ENCODE measurements at places on chromosomes 2 and 18. TPM values are rescaled to one million over a fixed set of nuclear protein-coding genes. Genes with fewer than 3 reads are reported as not detected.

The EVA1A gene
- 0.62 TPM for polyA plus RNA-seq

The SLC9A4 gene
- polyA plus RNA-seq, result not detected

The ST8SIA5 gene
- polyA plus RNA-seq, result 0.48 TPM

The FHOD3 gene
- polyA plus RNA-seq, result 62.5 TPM

The TAF1B gene
- 10.1 TPM for polyA plus RNA-seq

The ACTG2 gene
- polyA plus RNA-seq, result 478 TPM

The CNDP1 gene
- 0.02 TPM for polyA plus RNA-seq

The CCDC102B gene
- polyA plus RNA-seq, result 2.3 TPM

The CD207 gene
- polyA plus RNA-seq, result 0.83 TPM

The SH3RF3 gene
- polyA plus RNA-seq, result 3.6 TPM

The DOK1 gene
- polyA plus RNA-seq, result 6.5 TPM

The PCARE gene
- polyA plus RNA-seq, result 0.30 TPM

The GDF7 gene
- 0.83 TPM for polyA plus RNA-seq

The SALL3 gene
- polyA plus RNA-seq, result 0.15 TPM

The CPSF3 gene
- 11.8 TPM for polyA plus RNA-seq

DNA sequence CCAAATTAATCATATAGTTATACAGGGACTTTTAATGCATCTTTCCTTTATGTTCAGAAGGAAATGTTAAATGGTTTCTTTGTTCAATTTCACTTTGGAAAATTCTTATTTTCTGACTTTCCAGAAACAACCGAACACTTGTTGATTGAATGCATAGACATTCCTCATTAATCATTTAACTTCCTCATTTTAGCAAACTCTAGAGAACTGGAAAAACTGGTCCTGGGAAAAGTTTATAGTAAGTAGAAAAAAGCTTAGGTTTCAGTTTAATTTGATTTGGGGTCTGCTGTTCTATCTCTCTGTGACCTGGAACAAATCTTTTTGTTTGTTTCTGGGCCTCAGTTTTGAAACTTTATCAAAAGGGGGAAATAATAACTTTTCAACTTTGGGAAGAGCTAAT, 320.4 kb downstream of the CMPK2 start:
- DNase-seq, result no peak

- no peak for DNase-seq
Measured at GRCh38 chr2:17851731-17852585, 26.5 kb upstream of the KCNS3 start.

- no peak for DNase-seq
Measured at GRCh38 chr18:64127172-64127571, 21.7 kb downstream of the LINC00305 start.

DNA sequence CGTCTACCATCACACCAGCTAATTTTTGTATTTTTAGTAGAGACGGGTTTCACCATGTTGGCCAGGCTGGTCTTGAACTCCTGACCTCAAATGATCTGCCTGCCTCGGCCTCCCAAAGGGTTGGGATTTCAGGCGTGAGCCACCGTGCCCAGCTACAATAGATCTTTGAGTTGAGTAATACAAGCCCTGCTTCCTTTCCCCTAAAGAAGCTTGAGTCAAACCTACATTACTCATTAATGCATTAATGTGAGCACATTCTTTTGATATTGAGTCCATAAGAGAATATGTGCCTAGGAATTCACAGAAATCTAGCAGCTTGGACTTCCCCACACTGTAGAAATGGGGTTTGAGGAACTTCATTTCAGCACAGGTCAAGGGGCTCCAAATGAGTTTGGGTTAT, 39.6 kb downstream of the PSMG2 start:
- no peak for DNase-seq

GRCh38 chr2:85583667-85584353, 421 bp upstream of the VAMP5 start:
- no peak for DNase-seq

DNA sequence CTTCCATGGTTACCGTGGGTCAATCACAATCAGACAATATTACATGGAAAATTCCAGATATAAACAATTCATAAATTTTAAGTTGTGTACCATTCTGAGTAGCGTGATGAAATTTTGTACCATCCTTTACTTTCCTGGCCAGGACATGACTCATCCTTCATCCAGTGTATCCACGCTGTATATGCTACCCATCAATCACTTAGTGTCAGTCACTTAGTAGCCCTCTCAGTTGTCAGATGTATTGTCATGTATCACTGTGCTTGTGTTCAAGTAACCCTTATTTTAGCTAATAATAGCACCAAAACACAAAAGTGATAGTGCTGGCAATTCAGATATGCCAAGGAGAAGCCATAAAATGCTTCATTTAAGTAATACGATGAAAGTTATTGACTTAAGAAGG, 282.6 kb downstream of the CPS1 start:
- DNase-seq, result no peak

DNA sequence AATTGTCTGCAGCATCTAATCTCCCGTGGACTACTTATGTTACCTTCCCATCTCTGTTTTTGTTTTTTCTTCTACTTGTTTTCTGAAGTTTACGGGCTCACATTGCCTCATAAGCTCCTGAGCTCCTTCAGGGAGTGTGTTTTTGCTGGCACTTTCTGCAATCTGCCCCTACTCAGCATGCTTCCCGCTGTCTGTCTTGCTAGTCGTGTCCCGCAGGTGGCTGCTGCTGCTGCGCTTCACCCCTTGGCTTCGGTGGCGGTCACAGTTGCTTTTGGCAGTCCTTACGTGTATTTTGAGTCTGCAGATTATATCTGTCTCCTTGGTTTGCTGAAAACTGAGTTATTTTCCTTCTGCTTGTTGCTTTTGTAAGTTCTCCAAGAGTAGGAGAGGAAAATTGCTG, 37.3 kb downstream of the FER1L5 start:
- no peak for DNase-seq

DNA sequence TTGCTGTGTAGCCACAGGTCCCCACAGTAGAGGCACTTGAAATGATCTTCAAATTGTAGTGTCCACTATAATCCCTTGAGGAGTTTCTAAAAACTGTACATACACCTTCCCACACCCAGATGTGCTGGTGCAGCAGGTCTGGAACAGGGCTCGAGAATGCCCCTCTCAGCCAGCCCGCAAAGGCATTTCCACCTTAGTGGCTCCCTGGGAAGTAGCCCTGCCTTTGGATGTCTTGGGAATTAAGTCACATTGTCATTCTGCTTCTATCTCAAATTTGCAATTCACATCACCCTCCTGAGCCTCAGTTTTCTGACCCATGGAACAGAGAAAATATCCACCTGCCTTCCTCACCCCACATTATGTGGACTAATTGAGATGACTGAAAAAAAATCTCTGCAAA, 44.3 kb upstream of the TCF7L1 start:
- no peak for DNase-seq

DNA sequence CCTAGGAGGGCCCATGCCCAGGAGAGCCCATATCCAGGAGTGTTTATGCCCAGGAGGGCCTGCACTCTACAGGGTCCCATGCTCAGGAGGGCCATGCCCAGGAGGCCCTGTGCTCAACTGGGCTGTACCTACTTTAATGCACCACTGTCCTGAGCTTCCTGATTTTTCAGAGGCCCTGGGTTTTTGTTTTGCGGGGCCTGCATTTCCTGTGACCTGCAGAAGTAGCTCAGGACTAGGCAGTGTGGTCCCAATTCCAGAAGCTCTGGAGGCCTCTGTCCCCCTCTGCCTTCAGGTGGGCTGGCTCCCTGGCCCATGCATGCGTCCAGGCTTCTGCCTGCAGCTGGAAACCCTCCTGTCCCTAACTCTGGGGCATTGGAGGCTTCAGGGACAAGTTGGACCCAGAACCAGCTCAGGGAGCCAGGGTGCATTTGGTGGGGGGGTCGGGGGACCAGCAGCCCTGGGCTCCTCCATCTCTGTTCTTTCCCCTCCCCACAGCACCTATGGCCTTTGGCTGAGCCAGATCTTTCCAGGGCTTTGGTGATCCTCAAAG, 10.8 kb downstream of the GPR35 start:
- DNase-seq, result peak; percentile 9

- DNase-seq, result no peak
Measured at GRCh38 chr18:10400534-10401307, 53.7 kb upstream of the APCDD1 start.

DNA sequence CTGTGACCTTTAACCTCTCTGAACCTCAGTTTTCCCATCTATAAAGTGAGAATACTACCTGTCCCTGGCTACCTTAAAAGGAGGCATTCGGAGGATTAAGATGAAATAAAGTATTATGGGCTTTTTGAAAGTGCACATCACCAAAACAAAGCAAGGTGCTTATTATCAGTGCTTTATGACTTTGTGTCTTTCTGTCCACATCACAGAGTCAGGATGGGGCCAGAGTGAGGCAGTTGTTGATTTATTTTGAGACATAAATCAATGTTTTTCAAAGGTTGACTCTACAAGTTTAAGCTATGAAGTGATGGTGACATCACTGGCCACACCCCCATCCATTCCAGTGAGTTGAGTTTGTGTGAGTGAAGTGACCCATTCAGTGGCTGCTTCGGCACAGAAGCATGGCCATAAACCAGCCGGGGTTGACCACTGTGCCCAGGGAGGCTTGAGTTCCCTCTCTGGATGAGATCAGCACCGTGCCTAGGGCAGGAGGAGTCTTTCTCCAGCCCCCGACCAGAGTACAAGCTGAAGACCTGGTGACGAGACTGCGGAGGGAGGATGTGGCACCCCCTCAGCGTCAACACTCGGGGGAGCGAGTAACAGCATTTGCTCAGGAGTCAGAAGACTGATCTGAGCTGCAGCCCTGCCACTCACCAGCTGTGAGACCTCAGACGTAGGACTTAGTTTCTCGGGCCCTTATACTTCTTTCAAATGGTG, 89.0 kb upstream of the PPP1CB start:
- DNase-seq, result no peak

DNA sequence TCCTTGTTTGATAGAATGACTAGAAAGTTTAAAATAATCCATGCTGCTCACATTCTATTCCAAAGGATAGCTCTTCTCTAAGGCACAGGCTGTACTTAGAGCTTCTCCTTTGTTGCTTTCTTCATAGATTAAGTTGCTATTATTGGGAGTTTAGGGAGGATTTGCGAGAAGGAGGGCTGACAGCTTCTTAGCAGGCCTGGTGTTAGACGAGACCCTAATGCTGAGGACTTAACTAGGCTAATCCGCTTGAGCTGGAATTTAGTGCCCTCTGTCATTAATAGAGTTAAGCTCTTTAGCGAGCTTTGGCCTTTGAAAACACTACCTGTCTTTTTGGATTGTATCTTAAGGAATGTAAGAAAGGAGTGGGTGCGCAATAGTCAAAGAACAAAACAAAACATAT, 81.3 kb downstream of the MOGAT1 start:
- DNase-seq, result no peak

GRCh38 chr2:153408710-153409385, 69.7 kb downstream of the RPRM start:
- DNase-seq, result no peak

GRCh38 chr18:64474255-64474654, 325.4 kb upstream of the LINC00305 start:
- DNase-seq, result no peak

GRCh38 chr2:6412533-6413091, 453.1 kb downstream of the CMPK2 start:
- no peak for DNase-seq

- no peak for DNase-seq
Measured at GRCh38 chr2:55118643-55119083, 68.4 kb upstream of the RTN4 start.

GRCh38 chr2:69770193-69770702, 28.3 kb downstream of the ANXA4 start:
- DNase-seq, result no peak

- DNase-seq, result no peak
Measured at GRCh38 chr2:62181843-62182242, 14.1 kb upstream of the B3GNT2 start.

- DNase-seq, result peak; percentile 71
Measured at GRCh38 chr2:197498937-197499593, 575 bp downstream of the HSPD1 start.
